GM23338 (cell line): ENCODE measurements at places on chromosomes 1 and 21. TPM values are rescaled to one million over a fixed set of nuclear protein-coding genes. Genes with fewer than 3 reads are reported as not detected.
A peak's percentile ranks its signal among the peaks of the same experiment; 100 is the strongest.

GRCh38 chr1:98991127-98992012, 13.3 kb downstream of the PLPPR5 start:
- H3K27me3 ChIP-seq: no peaks in the 10 kb centered on the region
- peak; percentile 43 for DNase-seq
- H3K4me3 ChIP-seq: no peak overlapping the region
- H3K36me3 ChIP-seq: no peaks in the 10 kb centered on the region

DNA sequence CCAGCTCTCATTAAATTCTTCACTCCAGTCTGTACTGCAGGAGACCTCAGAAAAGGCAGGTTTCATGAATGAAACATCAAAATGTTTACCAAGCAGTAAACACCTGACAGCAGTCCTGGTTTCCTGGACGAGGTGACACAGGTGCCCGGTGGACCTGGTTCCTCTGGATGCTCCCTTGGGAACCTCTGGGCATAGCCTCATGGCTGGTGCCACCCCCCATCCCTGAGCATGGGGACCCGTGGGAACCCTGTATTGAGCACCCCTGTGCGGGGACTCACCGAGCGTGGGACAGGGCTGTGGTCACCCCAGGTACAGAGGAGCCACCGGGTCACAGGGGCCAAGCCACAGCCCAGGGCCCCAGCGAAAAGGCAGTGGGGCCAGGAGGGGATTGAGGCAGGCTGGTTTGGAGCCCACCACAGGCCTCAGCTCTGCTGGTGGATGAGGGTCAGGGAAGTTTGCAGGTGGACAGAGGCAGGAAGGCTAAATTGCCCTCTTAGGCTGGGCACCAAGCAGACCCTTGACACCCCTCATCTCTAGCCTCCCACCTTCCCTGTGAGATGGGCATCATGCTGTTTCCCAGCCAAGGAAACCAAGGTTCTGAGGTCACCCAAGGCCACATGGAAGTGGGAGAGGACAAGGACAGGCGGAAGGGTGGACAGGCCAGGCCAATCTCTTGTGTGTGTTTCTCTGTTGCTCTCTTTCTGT, 158.4 kb downstream of the PTPRU start:
- H3K4me3 ChIP-seq: no peak overlapping the region
- no peak for DNase-seq
- no peaks in the 10 kb centered on the region for H3K36me3 ChIP-seq
- H3K27ac ChIP-seq: no peak overlapping the region
- H3K27me3 ChIP-seq: no peaks in the 10 kb centered on the region
- H3K4me1 ChIP-seq: no peaks in the 10 kb centered on the region

DNA sequence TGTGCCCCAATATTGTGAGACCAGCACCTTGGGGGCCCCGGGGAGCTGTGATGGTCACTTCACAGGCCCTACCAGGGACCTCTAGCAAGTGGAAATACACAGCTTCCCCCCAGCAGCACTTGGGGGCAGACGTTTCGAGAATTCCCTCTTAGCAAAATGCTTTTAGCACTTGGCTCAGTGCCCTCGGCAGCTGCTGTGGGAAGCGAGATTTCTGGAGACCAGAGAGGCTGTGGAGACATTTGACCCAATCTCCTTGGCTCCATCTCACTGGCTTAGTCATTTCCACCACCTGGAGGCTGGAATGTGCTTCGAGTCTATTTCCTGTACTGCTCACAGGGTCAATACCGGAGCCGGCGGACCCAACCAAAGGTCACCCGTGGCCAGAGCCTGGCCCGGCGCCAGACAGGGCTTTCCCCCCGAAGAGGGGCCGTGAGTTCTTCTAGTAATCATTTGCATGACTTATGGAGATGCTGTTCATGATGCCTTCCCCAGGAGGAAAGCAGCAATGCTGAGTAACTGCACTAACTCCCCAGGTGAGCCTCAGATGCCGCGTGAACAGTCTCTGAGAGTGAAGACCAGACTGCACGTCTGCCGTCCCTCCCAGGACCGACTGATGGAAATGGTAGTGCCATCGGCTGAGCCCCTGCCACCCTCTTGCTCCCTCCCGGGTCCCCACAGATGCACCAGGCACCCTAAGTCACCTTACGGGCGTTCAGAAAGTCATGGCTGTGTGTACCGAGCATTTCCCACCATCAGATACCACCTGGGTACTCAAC, 4.4 kb upstream of the C2CD2 start:
- no peak overlapping the region for H3K27ac ChIP-seq
- no peaks in the 10 kb centered on the region for H3K36me3 ChIP-seq
- peak; percentile 43 for DNase-seq
- no peak overlapping the region for H3K4me3 ChIP-seq

DNA sequence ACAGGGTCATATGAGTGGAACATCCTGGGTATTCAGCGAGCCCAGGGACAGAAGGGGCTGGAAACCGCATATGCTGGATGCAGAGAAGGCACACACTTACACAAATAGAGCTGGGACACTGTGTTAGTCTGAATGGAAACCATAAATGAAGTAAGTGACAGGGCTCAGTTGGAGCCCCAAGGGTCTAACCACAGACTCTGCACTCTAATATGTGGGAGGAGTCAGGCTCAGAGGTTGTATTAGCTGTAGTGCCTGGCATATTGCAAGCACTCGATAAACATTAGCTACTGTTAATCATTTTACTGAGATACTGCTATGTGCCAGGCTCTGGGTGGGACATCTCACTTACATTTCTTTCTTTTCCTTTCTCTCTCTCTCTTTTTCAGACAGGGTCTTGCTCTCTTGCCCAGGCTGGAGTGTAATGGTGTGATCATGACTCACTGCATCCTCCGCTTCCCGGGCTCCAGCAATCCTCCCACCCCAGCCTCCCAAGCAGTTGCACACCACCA, 6.5 kb upstream of the OLIG1 start:
- H3K27me3 ChIP-seq: peaks cover 53% of the 10 kb centered on the region
- 0 out of 2 replicates have a peak, but pooled peaks cover 14% of the 10 kb centered on the region for H3K4me1 ChIP-seq
- no peak overlapping the region for H3K4me3 ChIP-seq
- no peak for DNase-seq
- H3K27ac ChIP-seq: no peak overlapping the region

DNA sequence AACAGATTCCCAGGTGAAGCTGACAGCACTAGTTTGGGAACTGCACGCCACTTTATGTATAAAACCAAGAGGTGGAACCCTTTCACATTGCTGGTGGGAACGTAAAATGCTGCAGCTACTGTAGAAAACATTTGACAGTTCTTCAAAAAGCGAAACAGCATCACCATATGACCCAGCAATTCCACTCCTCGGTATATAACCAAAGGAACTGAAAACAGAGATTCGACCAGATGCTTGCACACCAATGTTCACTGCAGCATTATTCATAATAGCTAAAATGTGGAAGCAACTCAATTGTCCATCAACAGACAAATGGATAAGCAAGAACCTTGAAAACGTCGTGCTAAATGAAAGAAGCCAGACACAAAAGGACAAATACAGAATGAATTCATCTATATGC, 17.5 kb downstream of the RSPH1 start:
- H3K4me3 ChIP-seq: no peak overlapping the region
- H3K27me3 ChIP-seq: no peaks in the 10 kb centered on the region
- no peaks in the 10 kb centered on the region; the same call in 1 of the 2 replicates for H3K4me1 ChIP-seq
- H3K36me3 ChIP-seq: no peaks in the 10 kb centered on the region
- no peak overlapping the region for H3K27ac ChIP-seq
- no peak for DNase-seq

DNA sequence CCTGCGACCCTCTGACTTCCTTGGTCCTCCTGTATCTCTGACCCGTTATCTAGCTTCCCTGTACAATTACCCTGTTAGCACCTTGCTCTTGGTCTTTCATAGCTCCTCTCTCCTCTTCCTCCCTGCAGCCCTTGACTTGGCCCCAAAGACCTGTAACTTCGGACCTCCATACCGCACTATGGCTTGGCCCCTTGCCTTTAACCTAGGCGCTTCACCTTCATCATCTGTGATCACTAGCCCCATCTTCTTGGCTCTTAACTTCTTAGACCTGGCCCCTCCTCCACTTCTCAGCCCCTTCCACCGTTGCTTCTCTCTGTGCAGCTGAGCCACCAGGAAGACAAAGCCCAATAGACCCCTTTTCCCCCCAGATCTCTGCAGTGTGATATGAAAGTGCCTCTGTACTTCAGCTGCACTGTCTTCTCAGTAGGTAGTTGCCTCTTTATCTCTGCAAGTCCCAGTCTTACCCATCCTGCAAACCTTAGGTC, 740 bp downstream of the ZNF691 start:
- no peak overlapping the region for H3K27ac ChIP-seq
- peak overlapping the region; percentile 63 for H3K4me3 ChIP-seq
- DNase-seq: peak; percentile 5
- peaks cover 27% of the 10 kb centered on the region for H3K4me1 ChIP-seq
- H3K36me3 ChIP-seq: peaks cover 12% of the 10 kb centered on the region; the same call in 1 of the 2 replicates

DNA sequence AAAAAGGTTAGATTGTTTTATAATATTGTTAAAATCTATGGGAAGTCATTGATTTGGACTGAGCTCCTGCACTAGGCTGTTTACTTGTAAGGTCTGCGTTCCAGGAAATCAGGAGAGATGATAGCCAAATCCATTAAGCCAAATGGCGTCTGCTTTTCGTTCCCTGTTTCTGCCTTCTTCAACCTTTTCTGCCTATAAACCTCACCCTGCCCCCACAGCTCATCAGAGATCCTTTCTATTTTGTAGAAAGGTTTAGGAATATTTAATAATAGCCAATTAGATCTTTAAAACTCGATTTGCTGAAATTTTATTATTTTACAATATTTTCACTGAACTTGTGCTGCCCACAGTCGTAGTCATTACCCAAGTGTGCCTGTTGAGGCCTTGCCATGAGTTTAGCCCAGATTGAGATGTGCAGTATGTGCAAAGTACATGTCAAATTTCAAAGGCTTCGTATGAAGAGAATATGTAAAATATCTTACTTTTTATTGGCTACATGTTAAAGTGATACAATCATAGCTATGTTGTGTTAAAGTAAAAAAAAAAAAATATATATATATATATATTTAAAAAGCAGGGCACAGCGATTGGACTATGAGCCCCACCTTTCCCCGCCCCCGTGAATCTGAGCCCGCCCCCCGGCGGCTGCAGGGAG, 444 bp upstream of the IARS2 start:
- H3K36me3 ChIP-seq: peaks cover 7% of the 10 kb centered on the region; the same call in 1 of the 2 replicates
- H3K27ac ChIP-seq: 0 out of 2 replicates have a peak overlapping the region, but pooled peaks have one; percentile 11
- no peaks in the 10 kb centered on the region for H3K27me3 ChIP-seq
- H3K4me3 ChIP-seq: 0 out of 2 replicates have a peak overlapping the region, but pooled peaks have one; percentile 74
- H3K4me1 ChIP-seq: peaks cover 7% of the 10 kb centered on the region; the same call in 1 of the 2 replicates

DNA sequence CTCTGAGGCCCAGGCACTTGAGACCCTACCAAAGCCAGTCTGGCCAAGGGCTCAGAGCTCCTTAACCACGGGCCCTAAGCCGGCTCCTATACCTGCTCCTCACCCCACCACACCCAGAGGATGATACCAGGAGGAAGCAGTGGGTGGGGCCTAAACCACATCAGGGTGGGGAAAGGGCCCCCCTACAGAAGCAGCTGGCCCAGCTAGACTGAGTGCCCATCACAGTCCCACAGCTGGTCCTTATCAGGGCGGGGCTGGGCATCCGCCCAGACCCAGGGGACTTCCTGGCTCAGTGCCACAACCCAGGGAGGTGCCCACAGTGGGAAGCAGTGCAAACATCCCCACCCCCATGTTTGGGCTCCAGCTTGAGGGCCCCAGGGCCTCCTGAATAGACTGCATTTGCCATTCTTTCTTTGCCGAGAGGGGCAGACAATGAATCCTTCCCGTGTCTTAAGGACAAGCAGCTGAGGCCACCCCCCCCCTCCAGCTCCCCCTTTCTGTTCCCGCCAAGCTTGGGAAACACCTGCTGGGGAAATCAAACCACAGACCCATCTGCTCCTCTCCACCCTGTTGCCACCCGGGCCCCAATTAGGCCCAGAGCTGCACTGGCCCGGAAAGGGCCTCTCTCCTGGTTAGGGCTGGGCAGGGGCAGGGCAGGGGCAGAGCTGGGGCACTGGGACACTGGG, 6.2 kb downstream of the E2F2 start:
- no peak overlapping the region for H3K4me3 ChIP-seq
- peaks cover 12% of the 10 kb centered on the region for H3K27me3 ChIP-seq
- DNase-seq: no peak

- peaks cover 24% of the 10 kb centered on the region for H3K4me1 ChIP-seq
- H3K27ac ChIP-seq: no peak overlapping the region; the same call in 1 of the 2 replicates
- H3K27me3 ChIP-seq: no peaks in the 10 kb centered on the region
- no peak overlapping the region for H3K4me3 ChIP-seq
Measured at GRCh38 chr1:9164532-9164900, 35.6 kb upstream of the GPR157 start.

CACHD1 gene
- 40.7 and 43.7 TPM in 2 replicates for total RNA-seq
